Iris pigment epithelial cell (primary cell): ENCODE measurements at places on chromosomes 1 and 21.
A peak's percentile ranks its signal among the peaks of the same experiment; 100 is the strongest.

GRCh38 chr21:25790122-25790877 is 55.5 kb downstream of the GABPA start:
- peak; percentile 39 for DNase-seq

DNA sequence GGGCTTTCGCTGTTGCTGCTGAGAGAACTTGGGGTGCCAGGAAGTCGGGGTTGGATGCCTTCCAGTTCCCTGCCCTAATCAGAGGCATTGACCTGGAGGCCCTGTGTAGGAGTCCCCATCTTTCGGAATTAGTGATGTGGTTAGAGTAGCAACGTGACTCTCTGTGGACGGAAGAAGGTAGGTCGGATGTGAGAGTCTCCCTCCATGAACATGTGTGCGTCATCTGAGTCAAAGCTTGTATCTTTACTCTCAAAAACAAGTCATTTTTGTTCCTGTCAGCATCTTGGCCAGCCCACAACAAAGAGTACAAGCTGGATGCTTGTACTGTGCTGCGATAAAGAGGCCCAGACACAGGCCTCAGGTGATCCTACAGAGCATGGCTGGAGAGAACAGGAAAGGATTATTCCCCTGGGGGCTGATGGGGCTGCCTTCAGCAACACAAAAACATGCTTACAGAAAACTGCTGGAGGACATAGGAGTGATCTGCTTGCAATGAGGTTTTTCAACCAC is 31.0 kb upstream of the IL10 start:
- DNase-seq = no peak

- no peak for DNase-seq
Measured at GRCh38 chr21:44463724-44464123, 8.4 kb downstream of the LRRC3 start.

GRCh38 chr1:244084763-244085162 is 33.7 kb downstream of the ZBTB18 start:
- DNase-seq = no peak

GRCh38 chr1:203629507-203630082 is 3.0 kb downstream of the ATP2B4 start:
- peak; percentile 66 for DNase-seq

DNA sequence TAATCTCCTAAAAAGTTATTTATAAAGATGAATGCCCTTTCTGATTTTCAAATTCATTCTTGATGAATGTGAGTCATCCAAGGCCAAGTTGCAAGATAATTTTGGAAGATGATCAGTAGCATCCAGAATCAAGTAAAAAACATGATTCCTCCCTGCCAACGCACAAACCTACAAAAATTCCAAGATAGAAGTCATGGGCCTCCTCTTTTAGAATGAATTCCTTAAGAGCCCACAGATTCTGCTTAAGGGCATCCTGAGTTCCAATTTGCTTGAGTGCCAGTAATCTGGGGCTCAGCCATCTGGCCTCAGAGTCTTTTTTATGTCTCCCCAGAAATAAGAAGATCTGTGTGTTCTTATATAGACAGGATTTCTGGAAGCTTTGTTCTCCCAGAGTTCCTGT is 23.2 kb upstream of the SPATA6 start:
- no peak for DNase-seq

DNA sequence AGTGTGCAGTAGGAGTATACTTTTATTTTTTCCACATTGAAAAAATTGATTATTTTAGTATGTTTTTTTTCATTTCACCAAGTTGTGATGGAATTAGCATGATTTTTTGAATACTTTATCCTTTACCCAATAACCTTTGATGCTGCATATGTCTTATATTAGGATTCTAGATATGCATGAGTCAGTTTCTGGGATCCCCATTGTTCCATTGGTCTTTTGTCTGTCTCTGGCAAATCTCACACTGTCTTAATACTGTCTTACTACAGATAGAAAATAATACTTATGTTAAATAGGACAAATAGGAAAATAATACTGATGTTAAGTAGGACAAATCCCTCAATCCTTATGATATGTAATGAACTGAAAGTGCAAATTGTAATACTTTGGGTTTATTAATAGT is 54.3 kb upstream of the ASB17 start:
- DNase-seq = no peak

DNA sequence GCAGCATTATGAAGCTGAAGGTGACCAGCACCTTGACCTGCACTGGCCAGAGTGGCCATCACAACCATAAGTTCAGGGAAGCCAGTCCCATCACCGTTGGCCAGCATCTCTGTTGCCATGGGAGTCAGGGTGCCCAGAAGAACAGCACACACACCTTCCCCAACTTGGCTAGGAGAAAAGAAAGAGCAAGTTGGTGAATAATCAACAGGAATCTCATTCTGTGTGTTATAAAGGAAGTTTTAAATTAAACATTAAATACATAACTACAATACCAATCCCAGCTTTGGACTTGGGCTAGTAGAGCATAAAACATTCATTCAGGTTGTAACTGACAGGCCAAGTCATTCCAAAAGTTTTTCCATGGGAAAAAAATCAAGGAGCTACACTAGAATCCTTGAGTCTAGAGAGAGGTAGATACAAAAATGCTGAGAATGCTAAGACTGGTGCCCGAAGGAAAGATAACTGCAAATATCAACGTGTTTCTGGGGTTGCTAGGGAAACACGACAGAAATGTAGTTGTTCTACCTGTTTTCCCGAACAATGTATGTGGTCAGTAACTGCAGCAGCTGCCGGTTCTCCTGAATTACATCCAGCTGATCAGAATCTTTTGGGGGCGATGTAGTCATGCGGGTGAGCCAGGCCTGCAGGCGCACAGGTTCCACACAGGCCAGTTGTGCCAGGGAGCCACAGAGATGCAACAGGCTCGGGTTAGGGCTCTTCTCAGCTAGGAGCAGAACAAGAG is 45.6 kb downstream of the UBR4 start:
- DNase-seq = no peak

- DNase-seq = no peak
Measured at GRCh38 chr1:64676386-64676785, 68.5 kb upstream of the RAVER2 start.

DNA sequence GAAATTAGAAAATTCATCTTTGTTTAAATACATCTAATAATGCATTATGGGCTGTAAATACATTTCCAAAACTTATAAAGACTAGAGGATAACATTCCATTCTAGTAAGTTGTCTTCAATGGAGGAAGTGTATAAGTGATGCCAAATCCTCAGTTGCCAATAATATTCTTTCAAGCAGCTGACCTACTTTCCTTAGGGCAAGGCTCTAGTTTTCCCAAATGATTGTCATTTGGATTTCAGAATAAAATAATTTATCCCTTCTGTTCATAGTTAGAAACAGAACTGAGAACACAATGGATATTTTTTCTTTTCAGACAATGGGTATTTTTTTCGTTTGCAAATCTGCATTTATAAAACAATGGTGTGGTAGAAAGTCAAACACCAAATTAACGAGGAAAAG is 354.9 kb upstream of the ADAMTS5 start:
- DNase-seq = no peak

- DNase-seq = no peak
Measured at GRCh38 chr1:148162363-148162762, 10.3 kb upstream of the NBPF11 start.

GRCh38 chr21:44090325-44090724 is 16.9 kb upstream of the PWP2 start:
- DNase-seq = no peak

DNA sequence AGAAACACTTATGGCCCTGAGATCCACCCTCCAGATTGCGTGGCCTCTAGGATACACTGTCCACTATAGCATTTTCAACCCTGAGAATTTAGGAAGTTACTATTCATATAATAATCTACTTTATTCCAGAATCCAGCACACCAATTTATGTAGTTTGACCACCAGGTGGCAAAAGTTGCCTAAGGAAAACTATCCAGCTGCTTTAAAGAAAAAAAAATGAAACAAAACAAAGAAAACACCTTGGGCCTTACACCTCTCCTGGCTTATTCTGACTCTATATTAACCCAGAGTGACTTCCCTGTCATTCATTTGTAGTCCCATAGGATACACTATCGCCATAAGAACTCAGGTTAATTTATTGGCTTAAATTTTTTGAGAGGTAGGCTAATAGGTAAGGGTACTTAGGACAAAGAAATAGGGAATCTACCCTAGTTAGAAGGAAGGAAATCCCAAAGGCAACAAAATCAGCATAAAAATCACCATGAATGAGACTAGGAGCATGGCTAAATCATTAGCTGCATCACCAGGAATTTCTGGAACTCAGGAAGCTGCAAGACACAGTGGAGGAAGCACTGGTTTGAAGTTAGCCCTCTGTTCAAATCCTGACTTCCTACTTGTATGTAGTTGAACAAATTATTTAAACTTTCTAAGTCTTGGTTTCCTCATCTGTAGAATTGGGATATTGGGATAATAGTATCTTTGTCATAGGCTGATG is 107.5 kb downstream of the SPAG17 start:
- DNase-seq = peak; percentile 32

DNA sequence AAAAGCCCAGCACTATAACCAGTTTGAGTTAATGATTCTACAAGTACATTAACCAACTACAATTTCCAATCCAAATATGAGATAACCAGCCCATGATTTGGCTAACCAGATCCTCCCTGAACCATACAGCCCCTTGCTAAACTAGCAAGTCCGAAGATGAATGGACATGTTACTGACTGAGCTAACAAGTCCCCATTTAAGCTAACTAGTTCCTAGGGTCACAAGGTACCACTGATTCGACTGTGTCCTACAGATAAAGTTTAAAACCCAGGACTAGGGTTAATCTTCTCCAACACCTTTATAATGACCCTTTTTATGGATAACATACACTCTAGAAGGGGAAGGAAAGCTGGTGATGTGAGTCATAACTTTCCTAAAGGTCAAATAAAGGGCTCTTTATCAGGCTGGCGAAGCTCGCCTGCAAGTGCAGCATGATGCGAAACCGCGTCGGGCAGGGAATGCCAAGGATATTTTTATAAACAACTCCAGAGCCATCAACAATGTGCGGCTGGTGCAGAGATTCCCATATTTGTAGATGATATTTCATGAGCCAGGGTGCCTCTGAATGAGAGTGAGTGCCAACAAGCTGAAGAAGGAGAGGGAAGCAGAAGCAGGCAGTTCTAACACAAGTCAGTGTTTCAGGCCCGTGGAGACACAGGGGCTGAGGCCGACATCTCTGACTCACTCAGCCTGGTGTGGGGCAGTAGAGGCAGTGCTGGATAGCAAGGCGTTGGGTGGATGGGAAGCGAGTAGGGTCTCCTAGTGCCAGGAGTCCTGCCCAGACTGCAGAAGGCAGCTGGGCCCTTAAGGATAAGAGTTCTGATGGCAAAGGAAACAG is 75.6 kb upstream of the ROR1 start:
- DNase-seq = no peak

DNA sequence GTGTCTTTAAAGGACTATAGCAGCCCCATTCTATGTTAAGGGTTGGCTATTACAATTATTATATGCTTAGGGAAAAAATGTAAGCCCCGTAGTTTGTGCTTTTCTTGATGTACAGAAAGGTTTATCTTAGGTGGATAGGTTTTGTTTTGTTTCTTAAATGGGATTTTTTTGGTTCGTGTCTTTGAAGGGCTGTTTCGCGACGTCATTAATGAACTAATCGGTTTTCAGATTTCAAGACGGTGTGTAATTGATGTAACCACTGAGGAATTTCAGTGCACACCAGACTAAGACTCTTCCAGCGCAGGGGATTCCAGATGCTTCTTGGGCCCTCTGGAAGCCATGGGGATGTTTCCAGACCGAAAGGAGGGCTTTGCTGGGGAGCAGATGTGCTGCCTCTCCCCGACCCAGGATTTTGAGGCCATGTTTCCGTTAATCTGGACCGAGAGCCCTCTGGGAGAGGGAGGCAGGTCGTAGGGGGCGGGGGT is 4.8 kb upstream of the SIM2 start:
- DNase-seq = no peak

DNA sequence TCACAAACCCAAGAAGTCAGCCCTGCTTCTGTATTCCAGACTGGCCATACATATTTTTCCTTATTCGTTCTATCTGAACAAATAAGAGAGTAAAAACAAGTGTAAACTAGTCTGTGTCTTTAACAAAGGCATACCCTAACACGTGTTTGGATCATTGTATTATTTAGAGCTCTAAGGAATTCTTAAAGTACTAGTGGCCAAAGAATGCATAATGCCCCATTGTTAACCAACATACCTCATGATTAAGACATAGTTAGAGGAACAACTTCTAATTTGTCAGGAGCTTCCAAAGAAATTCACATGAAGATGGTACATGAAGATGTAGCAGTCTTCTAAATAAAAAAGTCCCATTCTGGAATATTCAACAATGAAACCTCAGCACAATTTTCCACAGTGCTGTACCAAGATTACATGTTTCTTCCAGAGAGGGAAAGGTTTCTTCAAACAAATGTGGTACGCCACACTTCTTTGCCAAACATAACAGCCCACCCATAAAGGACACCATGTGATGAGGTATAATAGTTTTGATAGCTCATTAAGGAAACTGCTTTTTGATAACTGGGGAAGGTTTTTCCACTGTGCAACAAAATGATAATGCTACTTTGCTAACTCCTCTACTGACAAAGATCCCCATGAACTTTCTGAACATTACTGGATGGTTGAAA is 5.0 kb downstream of the PALMD start:
- no peak for DNase-seq

- no peak for DNase-seq
Measured at GRCh38 chr1:167681024-167681423, 40.8 kb upstream of the MPZL1 start.

DNA sequence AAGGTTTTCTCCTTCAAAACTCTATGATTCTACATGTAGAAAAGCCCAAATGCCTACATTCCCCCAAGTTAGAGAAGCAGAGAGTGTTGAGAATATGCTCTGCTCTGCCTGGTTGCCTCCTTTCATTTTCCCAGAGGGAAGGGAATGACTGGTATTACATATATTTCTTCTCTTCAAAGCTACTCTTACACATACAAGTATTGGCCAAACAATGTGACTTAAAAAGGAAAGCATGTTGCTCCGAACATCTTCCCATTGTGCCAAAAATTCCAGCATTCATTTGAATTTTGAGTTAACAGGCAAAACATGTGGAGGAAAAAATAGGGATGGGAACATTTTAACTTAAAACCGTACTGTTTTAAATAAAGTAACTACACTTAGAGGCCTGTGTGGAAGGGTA is 125.2 kb downstream of the COQ8A start:
- DNase-seq = no peak

- no peak for DNase-seq
Measured at GRCh38 chr21:46559291-46559983, 45.4 kb downstream of the S100B start.

GRCh38 chr1:156889802-156890580 is 3.5 kb upstream of the PEAR1 start:
- peak; percentile 76 for DNase-seq

DNA sequence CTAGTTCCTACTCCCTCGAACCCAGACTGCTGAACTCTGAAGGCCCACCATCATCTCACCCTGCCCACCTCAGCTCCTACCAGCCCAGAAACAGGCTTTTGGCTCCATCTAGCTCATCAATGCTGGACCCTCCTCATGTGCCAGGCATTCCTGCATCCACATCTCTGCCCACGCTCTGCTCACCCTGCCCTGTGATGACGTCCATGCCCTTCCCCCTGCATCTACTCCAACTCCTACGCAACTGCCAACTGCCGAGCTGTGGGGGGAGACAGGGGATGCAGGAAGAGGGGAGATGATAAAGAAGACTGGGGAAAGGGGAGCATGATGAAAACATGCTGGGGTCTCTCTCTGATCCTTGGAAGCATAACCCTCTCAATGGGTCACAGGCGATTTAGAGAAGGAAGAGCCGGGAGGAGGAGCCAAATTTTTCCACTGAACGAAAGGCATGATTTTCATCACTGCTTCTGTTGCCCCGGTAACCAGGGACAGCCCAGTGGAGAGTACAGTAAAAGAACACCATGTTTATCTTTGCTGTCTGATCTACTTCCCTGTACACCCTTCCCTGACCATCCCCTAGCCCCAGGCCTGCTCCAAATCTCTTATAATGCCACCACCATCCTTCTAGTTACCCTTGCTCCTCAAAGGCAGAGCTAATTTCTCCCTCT is 44.3 kb downstream of the CD34 start:
- peak; percentile 88 for DNase-seq
